ENCODE measurements at places on chromosomes 7 and 10. TPM values are rescaled to one million over a fixed set of nuclear protein-coding genes. Genes with fewer than 3 reads are reported as not detected.

SFRP4 gene
- not detected for total RNA-seq

DNA sequence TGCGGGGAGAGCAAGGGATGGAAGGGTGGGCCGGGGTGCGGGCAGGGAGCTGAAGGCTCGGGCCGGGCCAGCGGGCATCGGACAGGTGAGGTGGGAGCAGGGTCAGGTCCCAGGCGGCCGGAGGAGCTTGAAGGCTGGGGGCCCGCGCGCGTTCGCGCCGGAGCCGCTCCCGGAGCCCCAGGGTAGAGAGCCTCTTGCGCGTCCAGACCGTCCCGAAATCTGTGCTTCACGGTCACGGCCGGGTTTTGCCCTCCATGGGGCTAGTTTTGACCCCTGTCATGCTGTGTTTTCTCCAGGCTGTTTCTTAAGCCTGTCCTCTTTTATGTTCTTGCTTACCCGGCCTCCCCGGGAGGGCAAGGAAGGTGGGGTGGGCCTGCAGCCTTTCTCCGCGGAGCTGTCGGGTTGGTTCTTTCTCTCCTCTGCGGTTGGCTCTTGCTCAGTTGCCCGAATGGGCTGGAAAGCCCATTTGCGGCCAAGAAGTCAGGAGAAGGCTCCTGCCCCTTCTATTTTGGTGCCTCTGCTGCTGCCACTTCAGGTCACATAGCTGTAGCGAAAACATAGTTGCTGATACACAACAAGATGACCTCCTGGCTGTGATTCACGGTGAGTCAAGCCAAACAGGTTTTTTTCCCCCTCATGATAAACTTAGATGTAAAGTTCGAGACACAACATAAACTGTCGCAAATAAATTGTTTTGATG is 650 bp downstream of the UBE2D1 start:
- DNase-seq: no peak

GRCh38 chr10:22823109-22823508 is 104.7 kb upstream of the ARMC3 start:
- DNase-seq: no peak

ZNF727 gene
- 0.27 TPM for total RNA-seq

NXPH1 gene
- total RNA-seq: not detected

RARRES2 gene
- total RNA-seq: 0.12 TPM

GRCh38 chr7:41098402-41098801 is 604.5 kb downstream of the INHBA start:
- DNase-seq: no peak

DNA sequence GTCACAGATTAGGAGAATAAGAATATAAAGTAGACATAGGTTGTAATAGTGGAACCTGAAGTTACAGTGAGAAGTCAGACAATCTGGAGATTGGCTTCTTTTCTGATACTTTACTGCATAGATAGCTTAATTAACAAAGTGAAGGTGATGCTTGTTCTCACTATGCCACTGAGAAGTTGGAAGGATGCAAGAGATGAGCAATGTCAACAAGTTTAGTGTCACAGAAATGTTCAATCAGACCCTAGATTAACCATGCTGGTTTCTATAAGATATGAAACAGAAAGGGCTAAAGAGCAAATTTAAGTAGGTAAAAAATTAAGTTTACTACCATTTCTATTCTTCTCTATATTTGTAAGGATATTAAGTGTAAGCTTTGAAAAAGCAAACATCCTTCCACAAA is 838.6 kb upstream of the SORCS1 start:
- no peak for DNase-seq

- no peak for DNase-seq
Observed at GRCh38 chr10:10642189-10642588, 375.5 kb upstream of the CELF2 start.

SKIDA1 gene
- not detected for total RNA-seq

- DNase-seq: no peak
Observed at GRCh38 chr7:101581891-101582290, 47.2 kb downstream of the MYL10 start.

PDCD4 gene
- 94.9 TPM for total RNA-seq

LAMB4 gene
- total RNA-seq: not detected

DNA sequence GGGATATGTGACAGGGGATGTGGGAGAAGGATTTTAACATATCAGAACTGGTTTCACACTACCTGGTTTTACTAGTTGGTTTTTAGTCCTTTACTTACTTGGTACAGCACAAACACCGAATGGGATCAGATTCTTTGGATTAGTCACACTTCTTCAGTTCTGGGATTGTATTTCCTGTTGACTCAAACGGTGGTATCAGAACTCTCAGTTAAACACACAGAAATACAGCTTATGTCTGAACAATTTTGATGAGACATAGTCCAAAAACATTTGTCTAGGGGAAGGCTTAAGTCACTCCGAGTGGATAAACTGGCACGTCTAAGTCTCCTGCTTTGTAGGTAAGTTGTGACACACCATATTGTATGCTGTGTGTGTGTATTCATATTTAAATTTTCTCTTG is 480.5 kb downstream of the PHTF2 start:
- no peak for DNase-seq

HOXA11 gene
- total RNA-seq: not detected

LRRTM3 gene
- not detected for total RNA-seq

DNA sequence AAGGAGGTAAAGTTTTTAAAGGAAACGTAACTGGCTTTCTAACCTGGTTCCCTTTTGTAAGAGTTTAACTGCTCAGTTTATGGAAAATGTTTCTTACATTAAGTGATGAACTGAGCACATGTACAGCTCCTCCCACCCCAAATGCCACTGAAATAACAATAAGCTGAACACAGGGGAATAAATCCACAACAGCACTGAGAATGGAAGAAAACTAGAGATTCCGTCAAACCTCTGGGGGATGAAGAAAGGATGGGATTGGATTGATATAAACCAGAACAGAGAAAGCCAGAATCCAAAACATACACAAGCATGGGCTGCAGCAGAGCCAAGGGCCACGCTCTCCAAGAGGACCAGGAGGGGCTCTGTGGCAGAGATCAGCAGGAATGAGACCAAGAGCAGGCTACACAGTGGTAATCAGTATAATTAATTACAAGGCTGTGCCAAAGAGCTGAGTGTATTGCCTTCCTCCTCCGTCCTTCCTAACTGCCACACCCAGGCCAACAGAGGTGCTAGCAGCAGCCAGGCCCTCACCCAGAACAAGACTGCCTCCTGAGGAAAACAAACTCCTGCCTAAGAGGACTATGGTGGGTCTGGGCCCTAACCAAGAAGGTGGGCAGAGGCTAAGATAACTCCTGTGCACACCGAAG is 73.9 kb downstream of the KIAA1549 start:
- no peak for DNase-seq

NRAP gene
- total RNA-seq: not detected

GRCh38 chr7:123977081-123977480 is 52.0 kb downstream of the SPAM1 start:
- no peak for DNase-seq

All from activated naive CD4-positive, alpha-beta T cell treated with anti-CD3 and anti-CD28 coated beads, Interleukin-2, amount 50 U/mL, for 72 hours (primary cell).